ENCODE measurements at places on chromosomes 1 and 21. TPM values are rescaled to one million over a fixed set of nuclear protein-coding genes. Genes with fewer than 3 reads are reported as not detected.

The FMO4 gene
- 7.0 TPM for total RNA-seq

The CFHR5 gene
- not detected for total RNA-seq

The DNAJB4 gene
- total RNA-seq = 17.4 TPM

The NBPF4 gene
- total RNA-seq = not detected

The RFX5 gene
- 28.3 TPM for total RNA-seq

The CFAP141 gene
- total RNA-seq = not detected

GRCh38 chr1:1628754-1629429, 3.1 kb upstream of the MMP23B start:
- DNase-seq = no peak

DNA sequence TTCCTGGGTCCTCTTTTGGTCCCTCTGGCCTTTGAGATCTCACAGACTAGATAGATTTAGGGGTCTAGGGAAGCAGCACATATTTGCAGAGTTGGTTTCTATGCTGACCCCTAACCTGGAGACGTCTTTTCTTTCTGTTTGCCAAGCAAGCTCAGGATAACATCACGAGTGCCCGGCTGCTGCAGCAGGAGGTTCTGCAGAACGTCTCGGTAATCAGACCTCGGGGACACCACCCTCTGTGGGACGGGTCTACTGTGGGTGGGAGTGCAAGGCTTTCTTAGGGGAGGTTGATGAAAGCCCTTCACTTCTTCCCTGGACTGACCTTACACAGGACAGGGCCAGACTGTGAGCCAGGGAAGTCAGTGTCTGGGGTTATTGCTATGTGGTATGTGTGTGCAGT, 2.9 kb downstream of the IL24 start:
- DNase-seq = no peak

GRCh38 chr21:17406202-17406601, 106.6 kb upstream of the CXADR start:
- DNase-seq = peak; percentile 70

DNA sequence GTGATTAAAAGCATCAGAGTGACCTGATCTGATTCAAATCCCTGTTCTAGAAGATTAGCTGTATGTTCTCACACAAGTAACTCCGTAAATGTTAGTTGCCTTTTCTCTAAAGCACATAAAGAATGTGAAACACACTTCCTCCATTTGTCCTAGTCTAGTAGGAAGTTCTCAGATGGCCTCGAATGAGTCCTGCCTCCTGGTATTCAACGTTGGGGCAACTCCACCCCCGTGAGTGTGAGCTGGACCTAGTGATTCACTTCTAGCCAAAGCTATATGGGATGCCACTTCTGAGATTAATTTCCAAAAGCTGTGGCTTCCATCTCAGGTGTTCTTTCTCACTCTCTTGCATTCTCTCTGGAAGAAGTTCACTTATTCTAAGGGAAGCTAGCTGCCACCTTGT, 267.6 kb downstream of the GPATCH2 start:
- DNase-seq = peak; percentile 32

DNA sequence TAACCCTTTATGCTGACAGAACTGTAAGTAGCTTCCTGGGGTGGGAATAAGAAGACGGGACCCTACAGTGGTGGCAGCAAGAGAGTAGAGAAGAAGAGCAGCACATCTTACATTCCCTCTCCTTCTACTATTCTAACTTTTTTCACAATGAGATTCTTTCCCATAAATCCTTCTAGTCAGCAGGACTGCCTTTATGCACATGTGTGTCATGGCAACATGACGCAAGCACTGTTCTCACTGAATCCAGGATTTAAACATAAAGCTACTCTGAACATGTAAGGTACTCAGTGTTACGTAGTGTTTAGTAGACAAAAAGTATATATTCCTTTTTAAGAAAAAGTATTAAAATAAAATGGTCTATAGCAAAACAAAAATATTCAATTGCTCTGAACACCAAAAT, 309.7 kb upstream of the LYPLAL1 start:
- DNase-seq = no peak

DNA sequence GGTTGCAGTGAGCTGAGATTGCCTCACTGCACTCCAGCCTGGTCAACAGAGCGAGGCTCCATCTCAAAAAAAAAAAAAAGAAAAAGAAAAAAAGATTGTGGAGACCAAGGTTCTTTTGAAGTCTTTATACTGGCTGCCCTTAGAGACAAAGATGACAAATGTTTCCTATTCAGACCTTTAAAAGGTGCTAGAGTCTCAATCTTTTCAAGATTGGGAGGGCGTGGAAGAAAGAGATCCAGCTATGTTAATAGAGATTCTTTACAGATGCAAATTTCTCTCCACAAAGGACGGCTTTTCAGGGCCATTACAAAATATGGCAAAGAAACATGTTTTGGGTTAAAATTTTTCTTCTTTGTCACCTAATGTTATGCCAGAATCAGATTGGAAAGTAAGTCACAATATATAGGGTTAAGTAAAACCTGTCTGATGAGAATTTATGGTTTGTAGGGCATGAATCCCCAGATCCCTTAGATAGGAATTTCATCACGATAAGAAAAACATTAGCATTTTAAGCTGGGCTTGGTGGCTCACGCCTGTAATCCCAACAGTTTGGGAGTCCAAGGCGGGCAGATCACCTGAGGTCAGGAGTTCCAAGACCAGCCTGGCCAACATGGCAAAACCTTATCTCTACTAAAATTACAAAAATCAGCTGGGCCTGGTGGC, 13.0 kb upstream of the MORC3 start:
- DNase-seq = no peak

DNA sequence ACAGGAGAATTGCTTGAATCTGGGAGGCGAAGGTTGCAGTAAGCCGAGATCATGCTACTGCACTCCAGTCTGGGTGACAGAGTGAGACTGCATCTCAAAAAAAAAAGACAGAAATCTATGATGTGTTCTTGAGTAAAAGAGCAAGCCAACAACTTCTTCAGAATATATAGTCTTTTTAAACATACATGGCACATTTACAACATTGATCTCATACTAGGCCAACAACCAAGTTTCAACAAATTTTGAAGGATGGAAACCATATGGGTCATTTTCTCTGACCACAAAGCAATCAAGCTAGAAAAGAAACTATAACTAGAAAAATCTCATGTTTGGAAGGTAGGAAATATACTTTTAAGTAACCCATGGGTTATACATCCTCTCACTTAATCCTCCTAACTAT, 38.3 kb downstream of the PAFAH2 start:
- no peak for DNase-seq

DNA sequence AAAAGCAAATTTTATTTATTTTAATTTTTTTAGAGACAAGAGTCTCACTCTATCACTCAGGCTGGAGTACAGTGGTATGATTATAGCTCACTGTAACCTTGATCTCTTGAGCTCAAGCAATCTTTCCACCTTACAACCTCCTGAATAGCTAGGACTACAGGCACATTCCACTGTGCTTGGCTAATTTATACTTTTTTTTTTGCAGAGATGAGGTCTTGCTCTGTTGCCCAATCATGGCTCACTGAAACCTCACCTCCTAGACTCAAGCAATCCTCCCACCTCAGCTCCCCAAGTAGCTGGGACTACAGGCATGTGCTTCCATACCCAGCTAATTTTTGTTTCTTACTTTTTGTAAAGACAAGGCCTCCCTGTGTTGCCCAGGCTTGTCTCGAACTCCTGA, 49.5 kb downstream of the DR1 start:
- peak; percentile 3 for DNase-seq

DNA sequence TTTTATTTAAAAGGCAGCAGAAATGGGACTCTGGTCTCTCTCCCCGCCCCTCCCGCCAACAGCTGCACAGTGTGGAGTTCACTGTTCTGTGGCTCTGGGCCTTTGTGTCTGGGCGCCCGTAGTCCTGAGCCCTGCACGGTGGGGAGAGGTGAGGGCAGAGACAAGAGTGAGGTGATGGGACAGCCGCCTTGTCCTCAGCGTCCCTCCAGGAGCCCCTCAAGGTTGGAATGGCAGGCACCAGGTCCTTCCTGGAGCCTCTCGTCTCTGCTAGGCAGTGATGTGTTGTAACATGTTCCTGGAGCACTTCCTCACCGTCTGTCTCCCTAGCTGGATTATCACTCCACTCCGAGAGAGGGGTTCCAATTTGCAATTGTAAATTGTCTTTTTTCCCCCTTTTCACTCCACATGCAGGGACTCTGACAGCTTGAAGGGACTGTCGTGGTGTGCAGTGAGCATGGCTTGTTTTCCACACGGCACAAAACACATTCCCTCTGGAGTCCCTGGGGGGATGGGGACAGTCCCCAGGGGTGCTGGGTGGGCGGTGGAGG, 44.6 kb upstream of the C1orf174 start:
- DNase-seq = no peak

- DNase-seq = no peak
Observed at GRCh38 chr1:4058122-4058521, 158.1 kb upstream of the C1orf174 start.

DNA sequence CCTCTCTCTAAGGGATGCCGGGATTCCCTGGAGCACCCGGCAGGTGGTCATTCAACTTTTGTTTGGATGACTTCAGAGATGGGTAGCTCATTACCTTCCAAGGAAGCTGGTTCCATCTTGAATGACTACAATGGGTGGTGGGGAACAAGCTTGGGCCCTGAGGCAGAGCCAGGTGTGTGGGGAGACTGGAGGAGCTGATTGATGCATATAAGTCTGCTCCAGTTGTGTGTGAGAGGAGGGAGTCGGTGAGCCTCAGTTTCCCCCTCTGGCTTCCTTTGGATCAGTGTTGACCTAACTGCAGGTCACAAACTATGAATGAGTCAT, 133.8 kb upstream of the ZBTB40 start:
- no peak for DNase-seq

GRCh38 chr21:31248598-31248997, 95.5 kb downstream of the TIAM1 start:
- peak; percentile 63 for DNase-seq

DNA sequence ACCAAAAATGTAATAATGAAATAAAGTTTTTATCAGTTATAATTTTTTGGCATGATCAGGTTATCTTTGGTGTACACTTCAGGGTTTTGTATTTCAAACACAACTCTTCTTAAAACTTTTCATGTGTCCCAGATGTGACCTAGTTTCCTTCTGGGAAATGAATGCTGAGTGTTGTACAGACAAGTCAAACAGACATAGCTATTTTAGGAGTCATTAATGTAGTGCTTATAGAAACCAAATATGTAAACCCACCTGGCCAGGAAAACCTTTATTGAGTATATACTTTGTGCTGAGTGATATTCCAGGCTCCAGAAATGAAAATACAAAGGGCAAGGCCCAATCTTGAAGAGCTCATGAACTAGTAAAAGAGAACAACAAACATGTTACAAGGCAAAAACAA, 25.9 kb upstream of the HOOK1 start:
- DNase-seq = peak; percentile 21

DNA sequence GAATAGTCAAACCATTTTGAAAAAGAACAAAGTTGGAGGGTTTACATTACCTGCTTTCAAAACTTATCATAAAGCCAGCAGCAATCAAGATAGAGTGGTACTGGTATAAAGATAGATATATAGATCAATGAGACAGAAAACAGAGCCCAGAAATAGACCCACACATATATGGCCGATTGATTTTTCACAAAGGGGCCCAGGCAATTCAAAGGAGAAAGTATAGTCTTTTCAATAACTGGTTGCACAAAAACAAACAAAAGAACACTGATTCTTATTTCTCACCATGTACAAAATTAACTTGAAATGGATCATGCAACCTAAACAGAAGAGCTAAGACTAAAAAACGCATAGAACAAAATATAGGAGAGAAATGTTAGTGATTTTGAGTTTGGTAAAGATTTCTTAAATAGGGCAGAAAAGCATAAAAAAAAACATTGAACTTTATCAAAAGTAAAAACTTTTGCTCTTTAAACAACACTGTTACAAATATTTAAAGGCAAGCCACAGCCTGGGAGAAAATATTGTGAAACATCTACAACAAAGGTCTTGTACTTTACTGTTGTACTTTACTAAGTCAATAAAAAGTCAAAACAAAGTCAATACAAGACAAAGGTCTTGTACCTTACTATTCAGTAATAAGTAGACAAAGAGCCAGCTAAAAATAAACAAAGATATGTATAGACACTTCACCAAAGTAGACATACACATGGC, 50.2 kb downstream of the ST3GAL3 start:
- no peak for DNase-seq

DNA sequence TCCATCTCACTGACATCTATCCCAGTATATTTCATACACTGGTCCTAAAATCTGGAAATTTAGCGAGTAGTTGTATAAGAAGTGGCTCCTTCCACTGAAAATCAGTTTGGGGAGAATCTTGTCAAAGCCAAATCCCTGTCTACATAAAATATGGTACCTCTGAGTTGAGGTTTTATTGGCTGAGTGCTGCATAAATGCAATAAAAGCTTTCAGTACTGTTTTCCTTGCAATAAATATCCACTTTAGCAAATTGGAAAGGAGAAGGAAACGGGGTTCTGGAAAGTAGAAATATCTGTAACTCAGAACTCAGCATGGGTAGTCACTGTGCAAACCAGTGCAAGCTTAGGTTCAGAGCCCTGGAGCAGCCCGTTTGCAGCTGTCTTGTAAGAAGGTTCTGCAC, 580.2 kb downstream of the SMYD3 start:
- no peak for DNase-seq

- DNase-seq = no peak
Observed at GRCh38 chr1:101389547-101389929, 152.7 kb downstream of the S1PR1 start.

DNA sequence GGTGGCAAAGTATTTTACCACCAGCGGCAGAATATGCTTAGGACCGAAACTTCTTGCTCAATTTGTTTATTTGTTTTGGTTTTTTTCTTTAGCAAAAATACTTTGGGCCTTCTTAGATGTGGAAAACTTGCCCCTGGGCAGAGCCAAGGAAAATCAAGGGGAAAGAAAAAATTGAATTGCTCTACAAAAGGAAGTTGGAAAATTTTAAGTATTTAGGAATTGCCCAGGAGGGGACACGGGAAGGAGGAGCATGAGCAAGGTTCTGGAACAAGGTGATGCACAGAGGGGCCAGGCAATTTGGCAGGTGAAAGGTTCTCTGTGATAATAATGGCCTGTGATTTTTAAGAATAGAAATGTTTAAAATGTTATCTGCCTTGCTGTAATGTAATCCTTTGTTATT, 28.6 kb downstream of the SGIP1 start:
- DNase-seq = no peak

GRCh38 chr1:23509896-23510295, 21.1 kb downstream of the E2F2 start:
- no peak for DNase-seq

GRCh38 chr1:26020330-26020768, 1.2 kb upstream of the EXTL1 start:
- DNase-seq = peak; percentile 27

- no peak for DNase-seq
Observed at GRCh38 chr1:50913954-50914353, 46.1 kb downstream of the FAF1 start.

GRCh38 chr1:43668956-43669355, 19.0 kb downstream of the KDM4A start:
- peak; percentile 65 for DNase-seq

DNA sequence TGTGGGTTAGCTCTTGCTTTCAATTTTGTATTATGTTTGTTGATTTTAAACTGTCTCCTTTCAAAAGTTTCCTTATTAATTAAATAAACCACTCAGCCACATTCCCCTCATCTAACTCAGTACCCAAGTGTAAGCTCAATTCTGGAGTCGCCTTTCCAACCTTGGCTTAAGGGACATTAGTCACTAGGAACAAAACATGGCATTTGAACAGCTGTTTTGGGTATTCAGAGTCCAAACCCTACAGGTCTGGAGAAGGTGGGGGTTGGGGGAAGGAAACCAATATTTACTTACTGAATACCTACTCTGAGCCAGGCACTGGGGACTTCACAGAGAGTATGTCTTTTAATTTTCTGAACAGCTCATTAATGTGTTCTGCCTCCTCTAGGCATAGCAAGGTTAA, 117.2 kb upstream of the JUN start:
- no peak for DNase-seq

GRCh38 chr1:203057911-203058675, 27.7 kb downstream of the MYOG start:
- no peak for DNase-seq
